ENCODE measurements at places on chromosomes 6 and 20.

- DNase-seq = no peak
Measured at GRCh38 chr6:132814716-132815570, 574 bp downstream of the RPS12 start.

- DNase-seq = no peak
Measured at GRCh38 chr20:18416486-18416885, 50.3 kb downstream of the DZANK1 start.

GRCh38 chr6:11317885-11318771 is 85.7 kb upstream of the NEDD9 start:
- peak; percentile 78 for DNase-seq

GRCh38 chr20:63054103-63054474 is 47.3 kb upstream of the BHLHE23 start:
- DNase-seq = no peak

DNA sequence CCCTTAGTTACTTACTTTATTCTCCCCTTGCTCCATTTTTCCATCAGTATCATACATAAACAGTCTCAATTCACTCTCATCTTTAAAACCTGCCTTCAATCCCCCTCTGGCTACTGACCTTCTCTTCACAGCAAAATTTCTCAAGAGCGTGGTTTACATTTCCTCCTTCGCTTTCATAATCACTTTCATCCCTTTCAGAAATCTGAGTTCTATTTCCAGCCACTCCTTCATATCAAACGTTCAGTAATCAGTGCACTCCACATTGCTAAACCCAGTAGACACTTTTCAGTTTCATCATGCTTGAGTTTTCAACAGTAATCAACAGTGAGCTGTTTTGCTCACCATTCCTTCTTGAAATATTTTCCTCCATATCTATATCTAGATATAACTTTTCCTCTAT is 176.7 kb upstream of the HSF2 start:
- DNase-seq = no peak

- no peak for DNase-seq
Measured at GRCh38 chr6:6699741-6700367, 111.3 kb downstream of the LY86 start.

- no peak for DNase-seq
Measured at GRCh38 chr6:66435321-66435720, 728.3 kb upstream of the EYS start.

DNA sequence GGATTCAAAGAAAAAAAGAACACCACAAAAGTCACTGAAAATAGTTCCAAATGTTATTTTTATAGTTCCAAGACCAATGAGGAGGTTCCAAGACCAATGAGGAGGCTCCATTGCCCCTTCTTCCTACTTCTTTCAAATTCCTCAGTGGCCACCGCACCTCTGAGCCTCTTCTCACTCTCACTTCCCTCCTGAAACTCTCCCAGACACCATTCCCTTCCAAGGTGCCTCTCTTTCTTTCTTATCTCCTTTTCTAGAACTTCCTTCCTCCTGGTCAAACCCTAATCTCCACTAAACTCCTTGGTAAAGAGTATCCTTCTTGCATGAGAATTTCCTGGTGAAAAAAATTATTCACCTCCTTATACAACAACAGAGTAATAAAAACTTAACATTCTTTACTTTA is 20.4 kb upstream of the MCUR1 start:
- DNase-seq = no peak

GRCh38 chr20:62470001-62470400 is 5.8 kb downstream of the GATA5 start:
- no peak for DNase-seq

DNA sequence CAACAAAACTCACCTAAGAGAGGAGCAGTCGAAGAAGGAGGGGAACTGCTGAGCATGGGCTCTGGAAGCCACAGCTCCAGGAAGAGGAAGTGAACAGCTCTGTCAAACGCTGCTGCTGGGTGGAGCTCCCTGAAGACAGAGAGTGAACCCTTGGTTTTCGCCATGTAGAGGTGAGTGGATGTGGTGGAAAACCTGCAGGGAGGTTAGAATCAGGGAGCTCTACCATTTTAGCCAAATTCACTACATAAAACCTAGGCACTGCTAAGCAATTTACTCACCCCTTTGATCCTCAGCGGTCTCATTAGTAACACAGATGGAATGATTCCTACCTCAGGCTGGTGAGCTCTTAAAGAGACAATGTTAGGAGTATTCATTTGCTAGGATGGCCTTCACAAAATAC is 19.4 kb upstream of the TFAP2A start:
- no peak for DNase-seq

DNA sequence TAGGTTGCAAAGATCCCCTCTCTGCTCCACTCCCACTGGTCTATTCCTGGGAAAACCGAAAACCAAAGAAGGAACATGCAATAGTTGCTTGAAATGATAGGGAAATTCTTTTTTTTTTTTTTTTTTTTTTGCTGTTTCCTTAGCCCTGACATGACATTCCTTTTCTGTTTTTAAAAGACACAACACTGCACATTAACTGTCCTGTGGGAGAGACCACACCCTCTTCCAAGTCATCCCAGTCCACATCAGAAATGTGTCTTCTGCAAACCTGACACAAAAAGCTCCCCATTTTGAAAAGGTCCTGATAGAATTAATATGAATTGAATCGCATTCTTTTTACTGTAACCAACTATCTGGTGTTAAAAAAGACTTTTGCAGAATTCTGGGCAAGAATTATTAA is 43.4 kb upstream of the RIPOR2 start:
- DNase-seq = no peak

- no peak for DNase-seq
Measured at GRCh38 chr6:72212686-72213085, 326.3 kb downstream of the RIMS1 start.

DNA sequence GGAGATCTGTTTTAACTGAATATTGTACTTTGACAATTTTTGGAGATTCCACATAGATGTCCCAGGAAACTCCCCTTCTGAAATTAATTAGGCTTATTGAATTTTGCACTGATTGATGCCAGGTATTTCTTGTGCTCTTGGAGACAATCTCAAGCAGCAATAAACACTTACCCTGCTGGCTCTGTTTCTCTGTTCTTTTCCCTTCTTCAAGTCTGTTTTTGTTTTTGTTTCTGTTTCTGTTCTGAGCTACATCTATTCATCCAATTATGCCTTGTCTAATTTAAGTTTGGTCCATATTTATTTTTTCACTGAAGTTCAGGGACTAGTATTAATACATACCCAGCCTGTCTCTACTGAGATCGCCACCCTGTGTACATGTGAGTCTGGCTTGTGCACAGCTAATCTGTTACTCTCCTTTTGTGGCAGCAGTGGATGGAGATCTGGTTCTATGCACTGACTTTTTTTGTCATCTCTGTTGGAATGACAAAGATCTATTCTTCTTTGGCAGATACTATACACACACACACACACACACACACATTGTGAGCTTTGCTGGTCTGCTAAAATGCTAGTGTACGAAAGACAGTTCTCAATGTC is 51.9 kb downstream of the IL22RA2 start:
- no peak for DNase-seq

GRCh38 chr20:1427457-1428054 is 34.7 kb upstream of the FKBP1A start:
- no peak for DNase-seq

DNA sequence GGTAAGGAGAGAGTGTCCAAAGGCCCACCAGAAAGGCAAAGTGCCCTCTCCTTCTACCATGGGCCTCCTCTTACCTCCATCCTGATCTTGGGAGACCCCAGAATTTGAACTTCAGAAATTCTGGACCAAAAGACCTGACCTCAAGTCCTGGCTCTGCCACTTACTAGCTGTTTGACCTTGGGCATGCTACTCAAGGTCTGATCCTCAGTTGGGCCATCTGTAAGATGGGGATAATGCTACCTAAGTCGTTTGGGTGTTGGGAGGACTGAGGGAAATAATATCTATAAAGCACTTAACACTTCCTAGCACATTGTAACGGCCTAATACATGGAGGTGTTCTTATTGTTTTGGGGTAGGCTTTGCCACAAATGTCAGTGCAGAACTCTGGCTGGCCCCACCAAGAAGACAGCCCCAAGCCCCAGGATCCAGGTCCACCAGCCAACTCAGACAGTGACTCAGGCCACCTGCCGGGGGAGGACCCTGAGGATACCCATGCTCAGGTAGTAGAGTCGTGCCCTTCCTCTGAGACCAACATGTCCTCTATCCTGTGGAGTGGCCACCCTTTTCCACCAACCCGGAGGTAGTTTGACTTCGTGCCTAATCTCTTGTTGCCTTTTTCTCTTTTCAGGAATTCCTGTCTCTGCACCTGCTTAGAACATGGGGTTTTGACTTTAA is 2.7 kb downstream of the PRICKLE4 start:
- DNase-seq = no peak

- DNase-seq = no peak
Measured at GRCh38 chr6:65633501-65633900, 73.5 kb downstream of the EYS start.

GRCh38 chr6:28803337-28803709 is 120.5 kb downstream of the TRIM27 start:
- DNase-seq = no peak

DNA sequence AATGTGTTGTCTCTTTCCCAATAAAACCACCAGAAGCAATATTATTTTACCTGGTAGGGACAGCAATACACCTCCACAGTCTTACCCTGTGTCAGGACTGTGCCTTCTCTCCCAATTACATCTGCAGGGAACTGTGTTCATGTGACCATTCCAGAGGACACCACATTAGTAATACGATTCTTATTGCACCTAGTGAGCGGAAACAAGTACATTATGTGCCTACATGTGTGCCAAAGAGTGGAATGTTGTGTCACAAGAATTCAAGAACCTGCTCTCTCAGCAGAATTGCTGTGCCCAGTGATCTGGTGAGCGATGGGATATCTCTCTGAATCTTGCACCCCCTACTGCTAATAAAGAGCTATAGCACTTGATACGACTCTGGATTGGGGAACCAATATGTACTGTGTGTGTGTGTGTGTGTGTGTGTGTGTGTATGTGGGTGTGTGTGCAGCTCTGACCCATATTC is 57.4 kb upstream of the FOXC1 start:
- peak; percentile 52 for DNase-seq

- DNase-seq = no peak
Measured at GRCh38 chr6:85679445-85680123, 36.9 kb upstream of the SYNCRIP start.

DNA sequence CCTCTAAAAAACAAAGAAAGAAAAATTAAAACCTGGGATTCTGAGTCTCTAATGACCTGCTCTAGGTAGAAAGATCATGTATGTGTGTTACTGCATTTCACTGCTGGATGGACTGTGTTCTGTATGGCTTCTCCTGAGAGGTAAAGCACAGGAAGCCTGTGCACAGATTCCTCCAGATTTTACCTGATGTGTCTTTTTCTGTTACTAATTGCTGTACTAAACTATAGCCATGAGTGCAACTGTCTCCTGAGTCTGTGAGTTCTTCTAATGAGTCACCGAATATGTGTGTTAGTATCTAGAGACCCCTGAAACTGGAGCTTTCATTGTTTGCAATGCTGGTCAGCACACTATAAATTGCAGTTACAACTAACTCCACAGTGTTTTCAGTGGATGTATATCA is 270.8 kb downstream of the CDKAL1 start:
- DNase-seq = no peak

- no peak for DNase-seq
Measured at GRCh38 chr6:17043148-17043522, 58.7 kb upstream of the STMND1 start.

DNA sequence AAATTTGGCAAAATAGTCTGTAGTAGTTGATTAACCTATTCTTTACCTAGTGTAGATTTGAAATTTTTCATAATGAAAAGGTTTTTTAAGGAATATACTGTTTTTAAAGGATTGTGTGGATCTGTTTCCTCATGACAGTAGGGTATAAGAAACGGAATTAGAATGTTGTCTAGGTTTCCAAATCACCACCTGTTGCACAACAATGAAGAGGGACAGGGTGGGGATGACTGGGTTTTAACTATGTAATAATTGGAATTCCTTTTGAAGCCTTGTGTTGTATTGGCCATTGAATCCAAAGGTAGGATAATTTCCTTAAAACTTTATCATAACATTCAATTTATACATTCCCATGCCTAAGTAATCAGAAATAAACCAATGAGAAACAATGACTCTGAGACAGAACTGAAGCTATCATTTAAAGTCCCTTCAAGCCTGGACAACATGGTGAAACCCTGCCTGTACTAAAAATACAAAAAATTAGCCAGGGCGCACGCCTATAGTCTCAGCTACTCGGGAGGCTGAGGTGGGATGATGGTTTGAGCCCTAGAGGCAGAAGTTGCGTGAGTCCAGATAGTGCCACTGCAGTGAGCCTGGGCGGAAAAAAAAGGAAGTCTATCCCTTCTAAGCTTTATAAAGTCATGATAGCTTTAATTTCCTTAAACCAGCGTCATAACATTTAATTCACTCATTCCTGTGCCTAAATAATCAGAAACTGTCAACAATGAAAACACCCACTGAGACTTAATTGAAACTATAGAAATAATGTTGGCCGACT is 18.3 kb upstream of the SLC17A5 start:
- no peak for DNase-seq

- no peak for DNase-seq
Measured at GRCh38 chr20:39225978-39226377, 263.8 kb downstream of the DHX35 start.

GRCh38 chr6:147166360-147166944 is 37.8 kb upstream of the STXBP5 start:
- DNase-seq = no peak

- no peak for DNase-seq
Measured at GRCh38 chr6:169827290-169827717, 75.9 kb downstream of the ERMARD start.

- no peak for DNase-seq
Measured at GRCh38 chr20:50026746-50027575, 44.2 kb downstream of the SNAI1 start.

DNA sequence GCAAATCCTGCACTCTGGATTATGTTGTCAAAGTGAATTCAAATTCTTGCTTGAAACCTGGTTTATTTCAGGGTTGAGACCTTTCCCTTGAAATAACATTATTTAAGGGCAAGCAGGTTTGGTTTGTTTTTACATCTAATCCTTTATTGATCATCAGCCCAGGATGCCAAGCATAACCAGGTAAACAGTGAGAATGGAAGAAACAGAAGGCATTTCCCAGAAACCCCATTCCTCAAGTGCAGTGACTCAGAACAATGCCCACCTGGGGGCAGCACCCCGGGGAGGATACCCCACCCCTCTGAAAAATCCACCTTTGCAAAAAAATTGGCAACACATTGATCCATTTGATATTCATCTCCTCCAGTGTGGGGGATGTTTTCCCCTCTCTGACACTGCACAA is 32.5 kb downstream of the POFUT1 start:
- no peak for DNase-seq

DNA sequence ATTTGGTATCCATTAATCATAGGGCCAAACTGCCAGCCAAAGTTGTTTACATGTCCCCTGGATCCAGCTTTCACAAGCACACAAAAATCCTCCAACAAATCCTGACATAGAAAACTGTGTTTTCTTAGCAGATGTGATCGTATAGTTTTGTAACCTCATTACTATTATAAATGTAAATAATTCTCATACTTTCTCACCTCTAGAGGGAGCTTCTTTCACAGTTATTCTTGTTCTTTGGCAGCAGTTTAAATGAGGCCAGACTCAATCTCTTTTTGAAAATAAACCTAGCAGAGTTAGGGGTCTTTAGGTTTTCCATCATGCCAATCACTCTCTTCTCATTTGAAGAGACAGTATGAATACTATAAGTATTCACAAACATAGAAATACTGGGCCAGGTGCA is 17.0 kb upstream of the ZNF318 start:
- DNase-seq = peak; percentile 51
